ENCODE measurements at places on chromosomes 5 and 9. TPM values are rescaled to one million over a fixed set of nuclear protein-coding genes. Genes with fewer than 3 reads are reported as not detected.
A peak's percentile ranks its signal among the peaks of the same experiment; 100 is the strongest.

DNA sequence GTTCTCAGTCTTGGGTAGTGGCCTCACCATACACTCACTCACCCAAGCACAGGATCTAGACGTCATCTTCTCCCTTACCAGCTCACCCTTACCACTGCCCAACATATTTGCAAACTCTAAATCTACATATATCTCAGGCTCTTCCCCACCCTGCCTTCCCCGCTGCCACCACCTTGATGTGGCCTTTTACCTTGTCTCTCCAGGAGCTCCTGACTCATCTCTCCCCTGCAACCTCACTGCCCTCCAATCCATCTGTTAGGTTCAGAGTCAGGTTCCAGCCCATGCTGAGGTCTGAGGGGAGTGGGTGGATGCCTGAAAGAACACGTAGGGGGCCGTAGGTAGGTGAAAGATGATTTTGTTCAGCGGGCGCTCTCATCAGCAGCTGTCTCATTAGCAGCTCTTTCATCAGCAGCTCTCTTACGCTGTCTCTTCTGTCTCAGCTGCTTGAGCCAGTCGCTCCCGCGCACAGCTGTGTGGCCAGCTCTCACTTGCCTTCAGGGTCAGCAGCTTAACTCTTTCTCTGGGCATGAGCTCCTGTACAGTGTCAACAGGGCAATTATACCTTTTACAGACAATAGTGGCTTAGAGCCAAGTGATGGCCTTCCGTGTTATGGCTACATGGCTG, 23.1 kb upstream of the CKMT2 start:
- no peak for ATAC-seq

DNA sequence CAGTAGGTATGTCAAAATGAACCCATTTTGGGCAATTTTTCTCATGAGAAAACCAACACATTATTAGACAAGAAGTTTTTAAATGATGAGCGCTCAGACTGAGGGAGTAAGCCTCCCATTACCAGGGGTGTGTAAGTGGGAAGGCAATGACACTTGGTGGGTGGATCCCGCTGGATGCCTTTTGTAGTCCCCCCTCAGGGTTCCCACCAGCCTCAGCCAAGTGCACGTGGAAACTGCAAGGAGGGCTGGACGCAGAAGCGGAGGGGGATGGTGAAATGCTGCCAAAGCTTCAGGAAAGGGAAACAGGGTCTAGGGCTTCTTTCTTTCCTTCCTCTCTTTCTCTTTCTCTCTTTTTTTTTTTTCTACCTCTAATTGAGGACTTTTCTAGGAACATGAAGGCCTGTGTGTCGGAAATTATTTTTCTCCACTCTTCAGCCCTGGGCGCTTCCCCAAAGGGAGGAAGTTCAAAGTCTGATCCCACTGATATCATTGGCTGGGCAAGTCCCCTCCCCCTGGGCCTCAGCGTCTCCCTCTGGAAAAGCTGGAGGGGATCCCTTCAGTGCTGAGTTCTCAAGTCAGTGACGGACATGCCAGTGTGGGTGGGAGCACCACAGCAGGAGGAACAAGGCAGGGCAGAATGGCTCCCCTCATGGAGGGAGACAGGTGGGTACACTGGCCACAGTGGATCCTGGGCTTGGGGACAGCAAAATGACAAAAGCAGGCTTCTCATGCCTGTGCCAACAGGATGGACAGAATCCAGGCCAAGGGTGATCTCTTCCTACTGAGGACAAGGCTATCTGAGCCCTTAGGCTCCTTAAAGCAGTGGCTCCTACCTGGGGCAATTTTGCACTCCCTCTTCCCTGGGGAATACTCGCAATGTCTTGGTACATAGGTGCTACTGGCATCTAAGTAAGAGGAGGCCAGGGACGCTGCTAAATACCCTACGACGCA, 23.9 kb upstream of the SLC25A51 start:
- ATAC-seq = peak; percentile 17

DNA sequence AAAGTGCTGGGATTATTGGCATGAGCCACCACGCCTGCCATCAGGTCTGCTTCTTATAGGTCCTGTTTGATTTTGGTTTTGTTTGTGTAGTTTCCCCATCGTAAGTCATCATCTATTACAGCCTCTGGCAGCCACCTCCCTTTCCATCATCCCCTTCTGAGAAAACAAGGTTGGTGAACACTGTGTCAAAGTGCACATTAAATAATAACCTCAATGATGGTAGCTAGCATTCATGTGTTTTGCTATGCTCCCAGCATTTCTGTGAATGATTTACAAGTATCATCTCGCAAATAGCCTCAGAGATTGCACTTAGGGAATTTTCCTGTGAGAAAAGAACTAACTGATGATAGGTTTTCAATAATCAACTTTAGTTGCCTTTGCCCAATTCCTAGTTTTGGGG, 9.9 kb downstream of the PRUNE2 start:
- ATAC-seq = no peak

GRCh38 chr5:177426566-177427210, at the start of gene GRK6:
Gene GRK6 (plus strand): TSS chr5:177426676. CDS start chr5:177426846, 170 bp downstream.
- peak; percentile 8 for ATAC-seq

GRCh38 chr9:86749161-86749893, 198.0 kb downstream of the GAS1 start:
- ATAC-seq = no peak

DNA sequence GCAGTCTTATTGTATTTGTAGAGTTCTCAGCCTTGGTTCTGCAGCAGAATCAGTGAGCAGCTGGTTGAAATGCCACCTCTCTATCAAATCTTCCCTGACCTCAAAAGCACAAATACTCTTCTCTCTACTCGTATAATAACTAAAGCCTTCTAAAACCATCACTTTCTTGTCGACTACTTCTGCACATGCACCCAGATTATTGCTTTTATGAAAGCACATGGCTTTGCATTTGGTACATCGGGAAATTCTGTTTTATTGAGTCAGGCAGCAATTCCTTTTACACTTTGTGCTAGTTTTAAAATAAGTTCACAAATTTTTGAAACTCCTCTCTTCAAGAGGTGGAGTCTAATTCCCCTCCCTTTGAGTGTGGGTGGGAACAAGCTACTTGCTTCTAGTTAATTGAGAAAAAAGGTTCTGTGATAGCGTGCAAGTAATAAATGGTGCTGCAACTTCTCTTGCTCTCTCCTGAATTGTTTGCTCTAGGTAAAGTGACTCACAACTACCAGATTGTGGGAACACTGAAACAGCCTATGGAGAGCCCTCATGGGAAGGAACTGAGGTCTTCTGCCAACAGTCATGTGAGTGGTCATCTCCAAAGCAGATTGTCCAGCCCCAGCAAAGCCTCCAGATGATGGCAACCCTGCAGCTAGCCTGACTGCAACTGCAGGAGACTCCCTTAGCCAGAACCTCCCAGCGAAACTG, 66.0 kb upstream of the TAF1L start:
- ATAC-seq = no peak

GRCh38 chr5:131528682-131529081, 106.3 kb downstream of the RAPGEF6 start:
- ATAC-seq = no peak

The SPAG8 gene
- total RNA-seq = 1.5 TPM

The FBXL7 gene
- 3.9 TPM for total RNA-seq

The FAT2 gene
- total RNA-seq = 0.11 TPM

The SOHLH1 gene
- not detected for total RNA-seq

The C5orf58 gene
- not detected for total RNA-seq

All from motor neuron (in vitro differentiated cells).